Left cardiac atrium (tissue), 4 donors: ENCODE measurements at places on chromosomes 5 and 9.

DNA sequence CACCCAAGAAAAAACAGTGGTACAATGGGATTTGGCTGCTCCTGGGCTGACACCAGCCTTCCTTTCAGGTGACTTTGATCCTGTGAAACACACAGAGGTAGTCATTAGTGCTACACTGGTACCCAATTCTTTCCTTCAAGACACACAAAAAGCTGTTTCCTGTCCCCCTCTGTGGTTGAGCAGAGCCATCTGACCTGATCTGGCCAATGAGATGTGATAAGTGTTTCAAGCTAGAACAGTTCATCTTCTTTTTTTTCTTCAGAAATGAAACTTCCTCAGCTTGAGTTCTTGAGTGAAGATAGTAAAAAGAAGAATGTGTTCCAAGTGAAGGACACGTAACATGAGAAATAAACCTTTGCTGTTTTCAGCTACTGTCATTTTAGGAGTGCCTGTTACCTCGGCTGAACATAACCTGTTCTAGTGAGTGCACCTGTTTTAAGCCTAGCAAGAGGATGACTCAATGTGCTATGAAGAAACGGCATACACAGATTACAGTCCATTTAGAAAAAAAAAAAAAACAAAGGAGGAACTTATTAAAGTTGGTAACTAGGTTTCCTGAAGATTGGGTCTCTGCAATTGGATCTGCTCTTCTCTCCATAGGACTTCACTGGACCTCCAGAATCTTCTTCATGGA, 287.8 kb downstream of the GAS1 start:
- no peak for DNase-seq

DNA sequence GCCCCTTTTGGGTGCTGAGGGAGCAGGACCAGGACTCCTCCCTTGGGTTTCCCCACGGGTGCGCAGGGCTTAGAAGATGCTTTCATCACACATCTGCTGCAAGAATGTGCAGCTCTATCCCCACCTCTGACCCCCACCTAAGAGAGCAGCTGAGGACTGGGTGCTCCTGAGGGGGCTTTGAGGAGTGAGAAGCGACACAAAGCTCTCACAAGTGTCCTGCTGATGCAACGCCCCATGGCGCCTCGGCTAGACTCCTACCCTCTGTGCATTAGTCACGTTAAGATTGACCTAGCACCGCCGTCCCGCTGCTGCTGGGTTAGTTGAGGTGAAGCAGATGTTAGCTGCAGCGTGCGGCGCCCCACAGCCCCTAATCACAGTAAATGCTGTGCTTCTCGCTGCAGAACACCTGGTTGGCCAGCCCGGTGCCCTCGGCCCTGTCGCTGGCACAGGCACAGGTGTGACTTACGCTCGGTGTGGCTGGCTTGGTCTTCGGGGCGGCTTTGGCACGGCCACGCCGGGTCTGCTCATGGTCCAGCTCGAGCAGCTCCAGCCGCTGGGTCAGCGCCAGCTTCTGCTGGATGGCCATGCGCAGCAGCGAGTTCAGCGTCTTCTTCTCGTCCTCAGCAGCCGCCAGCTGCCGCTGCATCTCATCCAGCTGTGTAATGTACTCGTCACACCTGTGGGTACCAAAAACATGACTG, 45.0 kb upstream of the IPPK start:
- DNase-seq, result peak; percentile 63

- DNase-seq, result no peak
Measured at GRCh38 chr9:93807166-93808074, 147.7 kb downstream of the BARX1 start.

DNA sequence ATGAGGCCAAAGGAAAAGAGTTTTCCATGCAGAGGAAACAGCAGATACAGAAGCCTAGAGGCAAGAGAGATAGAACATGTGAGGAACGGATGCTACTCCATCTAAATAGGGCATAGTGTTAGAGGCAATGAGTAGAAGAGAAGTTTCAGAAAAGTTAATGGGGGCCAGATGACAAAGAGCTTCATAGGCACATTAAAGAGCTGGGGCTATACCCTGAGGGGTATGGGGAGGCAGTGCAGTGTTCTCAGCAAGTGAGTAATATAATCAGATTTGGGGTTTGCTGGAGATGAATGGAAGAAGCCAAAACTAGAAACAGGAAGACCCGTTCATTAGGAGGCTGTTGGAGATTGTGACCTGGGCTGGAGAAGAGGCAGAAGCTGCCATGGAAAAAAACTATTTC, 87.2 kb downstream of the GLIS3 start:
- no peak for DNase-seq

DNA sequence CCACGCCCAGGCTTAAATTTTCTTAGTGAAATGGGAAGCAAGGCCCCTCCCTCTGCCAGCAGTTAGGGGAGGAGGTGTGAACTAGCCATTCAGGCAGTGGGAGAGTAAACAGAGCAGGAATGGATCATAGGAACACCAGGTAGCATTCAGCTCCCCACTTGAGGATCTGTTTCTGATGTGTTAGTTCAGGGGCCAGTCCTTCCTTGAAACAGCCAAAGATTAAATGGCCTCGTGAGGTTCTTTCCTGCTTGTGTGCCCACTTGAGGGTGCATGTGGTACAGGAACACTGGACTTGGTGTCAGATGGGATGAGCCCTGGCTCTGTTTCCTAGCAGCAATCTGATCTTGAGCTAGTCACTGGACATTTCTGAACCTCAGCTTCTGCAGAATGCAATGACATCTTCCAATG, 21.2 kb downstream of the FAXDC2 start:
- no peak for DNase-seq

DNA sequence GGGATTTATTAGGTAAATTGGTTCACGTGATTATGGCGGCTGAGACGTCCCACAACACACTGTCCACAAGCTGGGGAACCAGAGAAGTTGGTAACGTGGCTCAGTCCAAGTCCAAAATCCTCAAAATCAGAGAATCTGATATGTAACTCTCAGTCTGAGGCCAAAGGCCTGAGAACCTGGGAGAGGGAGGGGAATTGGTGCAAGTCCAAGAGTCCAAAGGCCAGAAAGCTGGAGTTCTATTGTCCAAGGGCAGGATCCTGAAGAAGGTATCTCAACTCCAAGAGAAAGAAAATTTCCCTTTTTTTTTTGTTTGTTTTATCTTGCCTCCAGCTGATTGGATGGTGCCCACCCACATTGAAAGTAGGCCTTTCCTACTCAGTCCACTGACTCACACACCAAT, 83.8 kb downstream of the PRDM9 start:
- no peak for DNase-seq

DNA sequence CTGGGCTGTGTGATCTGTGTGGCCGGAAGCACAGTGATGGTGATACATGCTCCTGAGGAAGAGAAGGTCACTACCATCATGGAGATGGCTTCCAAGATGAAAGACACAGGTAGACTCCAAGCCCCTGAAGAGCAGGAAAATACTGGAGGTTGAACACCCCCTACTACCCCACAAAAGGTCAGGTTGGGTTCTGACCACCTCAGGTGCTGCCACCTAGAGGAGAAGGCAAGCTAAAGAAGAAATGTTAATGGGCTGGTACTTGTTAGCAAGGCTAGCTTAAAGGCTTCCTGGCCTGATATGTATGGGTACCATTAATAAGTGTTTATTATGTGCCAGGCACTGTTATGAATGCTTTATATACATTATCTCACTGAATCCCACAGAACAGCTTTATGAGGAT, 11.7 kb downstream of the NIPAL4 start:
- DNase-seq, result no peak

- DNase-seq, result no peak
Measured at GRCh38 chr5:113984928-113985327, 376.9 kb upstream of the KCNN2 start.

- no peak for DNase-seq
Measured at GRCh38 chr5:132053483-132053882, 7.0 kb upstream of the IL3 start.

DNA sequence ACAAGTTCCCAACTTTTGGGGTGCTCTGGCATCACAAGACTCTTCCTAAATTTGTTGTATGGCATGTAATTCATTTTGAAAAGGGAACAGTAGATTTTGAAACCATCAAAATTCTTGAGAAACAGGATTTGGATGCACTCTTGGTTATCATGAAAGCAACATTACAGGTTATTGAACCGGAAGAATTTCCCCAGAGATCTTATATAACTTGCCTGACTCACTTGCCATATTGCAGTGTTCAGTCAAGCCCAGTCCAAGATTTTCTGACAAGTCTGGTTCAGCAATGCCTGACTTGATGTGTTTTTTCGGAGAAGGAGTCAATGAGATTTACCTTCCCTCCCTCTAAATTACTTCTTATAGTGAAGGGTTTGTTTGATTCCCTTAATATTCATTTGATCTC, 32.0 kb downstream of the SMIM15 start:
- DNase-seq, result no peak

DNA sequence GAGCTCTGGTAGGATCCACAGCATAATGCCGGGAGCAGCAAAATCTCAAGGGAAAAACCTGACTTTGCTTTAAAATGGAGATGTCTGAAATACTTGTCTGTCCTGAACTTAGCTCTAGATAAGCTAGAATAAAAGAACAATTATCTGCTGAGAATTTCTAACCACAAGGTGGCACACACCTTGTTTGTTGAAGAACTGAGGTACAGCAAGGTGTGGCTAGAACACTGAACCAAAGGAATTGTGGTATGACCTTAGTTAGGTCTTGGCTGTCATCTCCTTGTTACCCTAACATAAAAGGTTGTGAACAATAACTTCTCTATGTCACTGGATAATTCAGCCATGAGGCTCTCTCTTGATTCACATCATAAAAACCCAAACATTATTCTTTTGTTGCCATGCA, 72.3 kb upstream of the ANXA1 start:
- no peak for DNase-seq

GRCh38 chr9:81560851-81561732, 128.3 kb downstream of the TLE1 start:
- no peak for DNase-seq

- DNase-seq, result no peak
Measured at GRCh38 chr5:51632793-51633192, 249.5 kb downstream of the ISL1 start.

DNA sequence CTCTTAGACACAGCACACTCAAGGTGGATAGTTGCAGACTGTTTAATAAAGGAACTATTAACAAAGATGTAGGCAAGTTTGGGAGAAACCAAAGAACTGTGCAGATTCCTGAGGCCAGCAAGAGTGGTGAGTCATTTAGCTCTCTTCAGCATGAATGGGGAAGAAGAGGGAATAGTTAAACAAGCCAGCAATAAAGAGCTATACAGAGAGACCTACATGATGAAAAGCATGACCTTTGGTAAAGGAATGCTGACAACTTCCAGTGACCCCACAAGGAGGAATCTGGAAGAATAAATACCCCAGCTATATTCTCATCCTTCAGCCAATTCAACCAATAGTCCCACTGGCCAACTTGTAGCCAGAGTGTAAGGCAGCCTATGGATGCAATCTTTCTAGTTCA, 706.0 kb upstream of the GRAMD2B start:
- no peak for DNase-seq

GRCh38 chr9:107780960-107781359, 291.4 kb upstream of the KLF4 start:
- DNase-seq, result no peak

DNA sequence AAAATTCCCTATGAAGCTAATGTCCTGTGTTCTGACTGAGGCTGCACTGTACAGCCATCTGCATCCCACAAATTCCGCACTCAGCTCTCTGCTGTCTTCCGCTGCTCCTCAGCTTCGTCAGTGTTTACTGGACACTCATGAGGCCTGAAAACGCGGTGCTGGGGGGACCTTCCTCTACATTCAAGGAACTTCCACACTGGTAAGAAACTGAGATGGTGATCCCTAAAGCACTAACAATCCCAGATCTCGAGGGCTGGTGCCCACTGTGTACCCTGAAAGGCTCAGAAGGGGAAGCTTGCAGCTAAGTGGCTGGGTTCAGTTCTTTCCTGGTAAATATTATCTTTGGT, 117.9 kb downstream of the NRG2 start:
- DNase-seq, result no peak

- no peak for DNase-seq
Measured at GRCh38 chr5:87022415-87022814, 245.3 kb upstream of the RASA1 start.

GRCh38 chr5:77301447-77301883, 91.0 kb downstream of the PDE8B start:
- no peak for DNase-seq

- DNase-seq, result no peak
Measured at GRCh38 chr9:97635026-97635425, 1.4 kb downstream of the NCBP1 start.

GRCh38 chr5:139908749-139909148, 113.1 kb downstream of the PSD2 start:
- DNase-seq, result peak; percentile 45

- no peak for DNase-seq
Measured at GRCh38 chr9:134987906-134988700, 70.4 kb upstream of the FCN1 start.

- no peak for DNase-seq
Measured at GRCh38 chr5:67263656-67264408, 67.2 kb upstream of the CD180 start.

DNA sequence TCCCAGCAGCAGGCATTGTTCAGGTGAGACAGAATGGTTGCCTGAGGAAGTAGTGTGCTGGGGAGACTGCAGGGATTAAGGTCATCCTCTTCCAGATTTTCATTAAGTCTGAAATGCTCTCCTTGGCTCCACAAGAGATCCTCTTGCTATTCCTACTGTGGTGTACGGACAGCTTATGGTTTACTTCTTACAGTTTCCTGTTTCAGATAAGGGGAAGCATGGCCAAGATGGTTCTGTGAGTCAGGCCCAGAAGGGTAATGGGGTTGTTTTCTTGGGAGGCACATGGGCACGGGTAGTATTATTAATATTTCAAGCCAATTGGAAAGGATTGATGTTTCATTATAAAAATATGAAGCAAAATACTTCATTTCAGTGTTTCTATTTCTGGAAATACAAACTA, 42.9 kb downstream of the GLRX start:
- DNase-seq, result no peak

GRCh38 chr9:78326564-78326963, 29.6 kb downstream of the PSAT1 start:
- DNase-seq, result no peak
